Stromal cell of bone marrow (primary cell): ENCODE measurements at places on chromosomes 3 and 15.

DNA sequence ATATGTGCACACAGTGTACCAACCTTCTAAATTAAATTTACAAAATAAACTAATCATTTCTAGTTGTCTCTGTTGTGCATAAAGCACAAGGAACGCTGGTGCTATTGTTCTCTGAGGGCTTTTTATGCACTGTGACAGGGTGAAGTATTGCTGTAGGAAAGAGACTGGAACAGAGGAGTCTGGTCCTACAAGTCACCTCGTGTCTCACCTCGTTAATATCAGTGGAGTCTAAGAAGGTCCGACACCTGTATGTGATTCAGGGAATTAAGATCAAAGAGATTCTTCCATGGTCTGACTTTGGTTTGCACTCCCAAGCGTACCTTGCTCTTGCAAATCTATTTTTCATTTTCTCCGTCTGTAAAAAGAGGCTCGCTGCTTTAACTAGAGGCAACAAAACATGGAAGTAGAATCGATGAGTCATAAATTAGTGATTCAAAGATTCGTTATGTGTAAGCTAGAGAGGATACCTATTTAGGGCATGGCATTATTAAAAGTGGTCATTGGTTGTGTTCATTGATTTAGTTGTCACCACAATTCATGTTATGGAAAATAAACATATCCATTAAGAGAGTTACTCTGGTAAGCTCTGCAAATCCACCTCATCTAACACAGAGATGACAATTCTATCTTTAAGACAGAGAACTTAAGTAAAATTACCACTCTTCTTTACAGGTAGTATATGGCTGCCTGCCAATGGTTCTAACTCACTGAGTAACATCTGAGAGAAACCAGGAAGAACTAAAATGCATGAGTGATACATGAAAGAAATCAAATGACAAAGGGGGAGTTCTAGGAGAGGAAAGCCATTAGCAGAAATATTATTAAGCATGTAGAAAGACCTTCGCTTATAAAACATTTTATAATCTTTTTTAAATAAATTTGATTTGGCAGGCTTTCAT lies 219.4 kb upstream of the GBE1 start:
- no peak for DNase-seq

DNA sequence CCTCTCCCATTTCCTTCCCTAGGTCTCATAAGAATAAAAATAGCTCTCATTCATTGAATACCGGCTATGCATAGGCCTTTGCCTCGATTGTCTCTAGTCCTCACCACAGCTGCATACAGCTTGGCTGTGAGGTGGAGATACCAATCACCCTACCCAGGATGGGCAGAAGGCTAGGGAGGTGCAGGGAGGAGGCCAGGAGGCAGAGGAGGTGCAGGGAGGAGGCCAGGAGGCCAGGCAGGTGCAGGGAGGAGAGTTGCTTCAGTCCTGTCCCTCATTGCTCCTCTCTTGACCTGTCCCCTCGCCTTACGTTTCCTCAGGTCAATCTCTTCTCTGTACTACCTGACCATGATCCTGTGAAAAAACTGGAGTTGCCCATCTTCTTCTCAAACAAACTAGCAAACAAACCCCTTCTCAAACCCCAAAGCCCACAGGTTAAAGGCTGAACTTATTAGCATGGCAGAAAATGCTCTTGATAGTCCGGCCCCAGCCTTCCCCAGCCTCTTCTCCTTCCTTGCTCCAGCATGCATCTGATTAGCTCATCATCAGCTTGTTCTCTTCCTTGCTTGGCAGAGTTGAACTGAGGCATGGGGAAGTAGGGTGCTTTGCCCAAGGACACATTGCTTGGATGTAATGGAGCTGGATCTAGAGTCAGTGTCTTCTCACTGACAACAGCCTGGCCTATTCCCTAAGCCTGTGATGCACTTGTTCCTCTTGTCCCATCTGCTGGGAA lies 15.8 kb downstream of the PODXL2 start:
- no peak for DNase-seq

- no peak for DNase-seq
These were observed 166.4 kb upstream of the ROPN1 start for GRCh38 chr3:124158168-124158881.

GRCh38 chr3:195023576-195023975 lies 247.4 kb downstream of the XXYLT1 start:
- no peak for DNase-seq

DNA sequence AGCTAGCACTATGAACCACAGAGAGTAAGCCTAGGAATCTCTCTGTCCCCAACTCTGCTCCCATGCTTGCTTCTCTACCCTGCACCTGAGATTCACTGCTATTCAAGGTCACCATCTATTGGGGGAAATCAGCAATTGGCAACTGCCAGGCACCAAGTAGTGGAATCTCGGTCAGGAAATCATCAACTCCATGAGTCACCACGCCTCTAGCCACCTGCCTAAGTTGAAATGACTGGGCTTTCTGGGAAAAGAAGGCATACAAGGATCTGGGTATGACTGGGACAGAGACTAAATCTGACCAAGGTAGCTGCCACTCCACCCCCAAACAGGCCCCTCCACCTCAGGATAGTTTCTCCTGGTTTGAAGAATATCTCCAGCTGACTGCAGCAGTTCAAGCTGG lies 464.1 kb upstream of the CBLB start:
- no peak for DNase-seq

GRCh38 chr3:71227270-71227661 lies 356.3 kb downstream of the FOXP1 start:
- no peak for DNase-seq

GRCh38 chr3:187809612-187809991 lies 64.3 kb upstream of the BCL6 start:
- no peak for DNase-seq

- no peak for DNase-seq
These were observed 78.7 kb upstream of the SNRK start for GRCh38 chr3:43207628-43208085.

GRCh38 chr3:132405188-132405587 lies 12.1 kb upstream of the DNAJC13 start:
- peak; percentile 22 for DNase-seq

- no peak for DNase-seq
These were observed 50.9 kb upstream of the MAP3K13 start for GRCh38 chr3:185311991-185312390.

GRCh38 chr3:120102674-120103073 lies 8.4 kb upstream of the GSK3B start:
- DNase-seq, result no peak

DNA sequence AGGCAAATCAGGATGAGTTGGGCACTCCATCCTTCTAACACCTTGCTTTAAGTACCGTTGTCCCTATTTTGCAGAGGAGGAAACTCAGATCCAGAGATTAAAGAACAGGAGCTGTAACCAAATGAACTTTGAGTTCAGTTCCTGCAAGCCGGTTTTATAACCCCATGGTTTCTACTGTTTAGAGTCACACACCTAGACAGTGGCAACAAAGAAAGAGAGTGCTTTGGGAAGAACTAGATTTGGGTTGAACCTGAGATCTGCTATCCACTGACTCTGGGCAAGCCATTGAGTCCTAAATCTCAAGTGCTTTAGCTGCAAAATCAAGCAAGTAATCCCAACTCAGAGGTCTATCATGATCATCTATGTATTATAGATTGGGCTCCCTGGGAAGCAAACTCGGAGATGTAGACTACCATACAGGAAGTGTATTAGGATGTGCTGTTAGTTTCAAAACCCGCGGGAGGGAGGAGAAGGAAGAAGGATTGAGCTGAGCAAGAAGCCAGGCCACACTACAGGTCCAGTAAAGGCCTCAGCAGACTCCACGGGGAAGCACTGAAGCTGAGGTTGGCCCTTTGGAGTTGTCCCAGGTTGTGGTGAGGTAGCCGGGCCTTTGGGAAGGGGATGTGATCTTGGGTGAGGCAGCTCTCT lies 42.2 kb downstream of the SRGAP3 start:
- DNase-seq, result no peak

- DNase-seq, result no peak
These were observed 120.8 kb upstream of the MEIS2 start for GRCh38 chr15:37220949-37221670.

- DNase-seq, result no peak
These were observed 54.6 kb downstream of the GMNC start for GRCh38 chr3:190807719-190808375.

- DNase-seq, result no peak
These were observed 183.2 kb downstream of the GAP43 start for GRCh38 chr3:115806501-115806900.

- no peak for DNase-seq
These were observed 36.2 kb upstream of the LDHAL6B start for GRCh38 chr15:59170295-59171066.

- no peak for DNase-seq
These were observed 249.4 kb upstream of the KCNH8 start for GRCh38 chr3:18898911-18899310.

DNA sequence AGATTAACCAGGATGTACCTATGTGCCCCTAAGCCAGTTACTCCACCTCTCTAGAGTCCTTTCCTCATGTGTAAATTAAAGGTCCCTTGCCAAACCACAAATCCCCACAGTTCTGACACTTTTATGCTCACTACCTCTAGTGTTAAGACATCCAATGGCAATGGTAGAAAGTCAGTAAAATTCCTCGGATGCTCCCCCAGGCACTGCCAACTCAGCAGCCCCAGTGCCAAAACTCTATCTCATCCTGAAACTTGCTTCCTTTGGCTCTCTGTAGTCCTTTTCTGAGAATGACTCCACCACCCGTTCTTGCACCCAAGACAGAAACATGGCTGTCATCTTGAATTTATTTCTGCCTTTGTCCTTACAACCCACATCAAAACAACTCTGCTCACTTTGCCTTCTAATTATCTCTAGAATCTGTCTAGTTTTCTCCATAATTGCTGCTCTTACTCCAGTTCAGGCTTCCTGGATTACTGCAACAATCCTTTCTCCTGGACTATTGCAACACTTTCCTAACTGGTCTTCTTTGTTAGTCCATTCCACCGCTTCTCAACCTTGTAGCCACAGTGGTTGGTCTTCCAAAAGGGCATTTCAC lies 41.6 kb downstream of the MB21D2 start:
- no peak for DNase-seq

DNA sequence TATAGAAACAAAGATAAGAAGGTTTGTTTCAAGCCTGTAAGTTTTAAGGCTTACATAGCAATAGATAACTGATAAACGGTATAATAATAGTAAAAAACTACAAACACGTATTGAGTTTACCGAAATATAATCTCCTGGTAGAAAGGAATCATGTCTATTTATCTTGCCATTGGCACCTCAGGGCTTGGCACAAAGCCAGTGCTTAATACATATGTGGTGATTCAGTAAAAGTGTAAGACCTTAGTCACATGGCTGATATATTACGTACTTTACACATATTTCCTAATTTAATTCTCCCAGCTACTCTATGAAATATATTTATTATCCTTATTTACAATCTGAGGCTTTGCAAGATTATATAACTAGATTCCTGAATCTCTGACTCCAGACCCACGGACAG lies 32.0 kb upstream of the SLCO3A1 start:
- no peak for DNase-seq

GRCh38 chr3:100761211-100761942 lies 52.1 kb downstream of the TFG start:
- no peak for DNase-seq

GRCh38 chr15:73996267-73996666 lies 1.8 kb downstream of the PML start:
- no peak for DNase-seq

GRCh38 chr15:73957785-73958184 lies 31.5 kb downstream of the LOXL1 start:
- DNase-seq, result no peak

GRCh38 chr3:127518456-127519081 lies 72.0 kb downstream of the TPRA1 start:
- DNase-seq, result no peak

DNA sequence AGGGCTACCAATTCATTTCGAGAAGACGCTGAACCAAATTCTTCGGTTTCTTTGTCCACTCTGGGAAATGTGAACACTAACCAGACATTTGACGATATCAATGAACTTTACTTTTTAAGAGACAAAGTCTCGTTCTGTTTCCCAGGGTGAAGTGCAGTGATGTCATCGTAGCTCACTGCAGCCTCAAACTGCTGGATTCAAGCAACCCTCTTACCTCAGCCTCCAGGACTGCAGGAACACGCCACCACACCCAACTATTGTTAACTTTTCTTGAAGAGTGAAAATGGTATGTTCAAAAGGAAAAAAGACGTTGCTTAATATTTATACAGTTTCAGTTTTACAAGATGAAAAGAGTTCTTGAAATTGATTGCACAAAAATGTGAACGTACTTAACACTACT lies 30.6 kb downstream of the MB21D2 start:
- DNase-seq, result no peak

DNA sequence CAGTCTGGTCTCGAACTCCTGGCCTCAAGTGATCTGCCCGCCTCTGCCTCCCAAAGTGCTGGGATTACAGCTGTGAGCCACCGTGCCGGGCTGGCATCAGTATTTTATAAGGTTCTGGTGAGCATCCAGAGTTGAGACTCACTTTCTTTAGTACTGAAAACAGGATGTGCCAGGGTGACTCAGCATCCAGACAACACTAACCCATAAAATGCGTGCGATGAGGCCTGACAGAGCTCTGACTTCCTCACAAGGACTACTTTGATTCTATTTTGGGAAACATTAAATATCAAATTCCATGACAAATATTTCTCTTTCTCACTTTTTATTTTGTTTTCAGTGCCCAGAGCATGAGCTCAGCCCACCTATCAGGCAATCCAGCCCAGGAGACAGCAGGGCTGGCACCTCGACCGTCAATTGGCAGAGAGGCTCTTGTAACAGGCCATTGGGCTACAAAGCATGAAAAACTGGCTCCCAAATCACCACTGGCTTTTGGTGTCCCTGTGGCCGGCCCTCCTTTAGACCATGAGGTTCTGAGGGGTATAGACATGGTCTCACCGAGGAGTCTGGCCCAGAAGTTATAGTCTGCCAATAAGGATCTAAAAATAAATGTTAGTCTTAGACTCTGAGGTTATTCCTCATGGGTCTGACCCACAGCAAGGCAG lies 75.0 kb downstream of the FEM1B start:
- peak; percentile 98 for DNase-seq

GRCh38 chr15:70478251-70478990 lies 284.9 kb downstream of the UACA start:
- no peak for DNase-seq

GRCh38 chr15:67176195-67176971 lies 78.1 kb downstream of the AAGAB start:
- DNase-seq, result no peak

GRCh38 chr3:53254509-53255422 lies 1.1 kb downstream of the TKT start:
- DNase-seq, result peak; percentile 43

GRCh38 chr15:75065467-75065850 lies 42.1 kb downstream of the PPCDC start:
- no peak for DNase-seq

GRCh38 chr3:146100180-146100579 lies 60.8 kb downstream of the PLOD2 start:
- DNase-seq, result no peak

- no peak for DNase-seq
These were observed 18.0 kb upstream of the LOXL1 start for GRCh38 chr15:73908030-73908821.

DNA sequence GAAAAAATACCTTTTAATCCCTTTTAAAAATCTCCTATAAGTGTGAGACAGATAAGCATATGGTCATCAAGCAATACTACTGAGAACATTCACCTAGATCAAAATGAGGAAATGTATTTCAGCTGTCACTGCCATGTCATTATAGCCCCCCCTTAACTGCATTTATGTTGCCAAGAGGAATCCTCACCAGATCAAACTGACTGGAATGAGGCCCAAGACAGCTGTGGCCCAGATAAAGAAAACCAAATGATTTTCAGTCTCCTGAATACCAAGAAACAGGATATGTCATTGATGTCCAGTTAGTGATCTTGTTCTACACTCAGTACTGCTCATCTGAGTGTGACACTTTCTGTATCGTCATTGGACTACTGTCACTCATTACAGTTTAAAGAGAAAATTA lies 35.1 kb upstream of the CPB1 start:
- no peak for DNase-seq
